ENCODE measurements at places on chromosomes 5 and 9.

- DNase-seq: no peak
Observed at GRCh38 chr9:92496396-92497176, 14.3 kb upstream of the ASPN start.

DNA sequence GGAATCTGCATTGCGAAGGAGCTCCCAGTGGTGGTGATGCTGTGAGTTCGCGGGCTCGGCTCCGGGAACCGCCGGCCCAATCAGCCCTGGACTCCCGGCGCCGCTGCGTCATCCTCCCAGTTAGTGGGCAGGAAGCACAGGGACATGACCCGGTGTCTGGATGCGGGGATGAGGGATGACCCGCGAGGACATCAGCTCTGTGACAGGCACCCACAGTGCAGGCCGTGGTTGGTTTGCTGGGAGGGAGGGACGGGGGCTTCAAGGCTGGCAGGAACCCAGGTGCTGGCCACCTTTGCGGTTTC lies 996 bp downstream of the NXNL2 start:
- no peak for DNase-seq

GRCh38 chr5:10578293-10578665 lies 14.4 kb downstream of the ANKRD33B start:
- no peak for DNase-seq

DNA sequence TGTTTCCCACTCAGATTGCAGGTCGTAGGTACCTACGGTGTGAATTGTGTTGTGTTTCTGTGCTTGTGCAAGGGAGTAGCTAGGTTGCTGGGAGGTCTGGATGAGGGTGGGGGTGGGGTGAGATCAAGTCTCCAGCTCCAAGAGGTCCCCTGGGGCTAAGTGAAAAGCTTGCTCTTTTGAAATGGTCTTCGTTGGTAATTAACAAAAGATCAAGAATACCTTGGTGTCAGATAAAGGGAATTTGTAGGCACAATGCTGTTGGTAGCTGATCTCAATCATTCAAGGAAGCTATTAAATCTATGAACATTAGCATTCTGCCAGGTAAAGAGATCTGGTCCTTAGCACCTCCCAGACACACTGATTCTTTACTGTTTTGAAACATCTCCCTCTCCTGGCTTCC lies 928 bp upstream of the PCDHGC4 start:
- DNase-seq: no peak

DNA sequence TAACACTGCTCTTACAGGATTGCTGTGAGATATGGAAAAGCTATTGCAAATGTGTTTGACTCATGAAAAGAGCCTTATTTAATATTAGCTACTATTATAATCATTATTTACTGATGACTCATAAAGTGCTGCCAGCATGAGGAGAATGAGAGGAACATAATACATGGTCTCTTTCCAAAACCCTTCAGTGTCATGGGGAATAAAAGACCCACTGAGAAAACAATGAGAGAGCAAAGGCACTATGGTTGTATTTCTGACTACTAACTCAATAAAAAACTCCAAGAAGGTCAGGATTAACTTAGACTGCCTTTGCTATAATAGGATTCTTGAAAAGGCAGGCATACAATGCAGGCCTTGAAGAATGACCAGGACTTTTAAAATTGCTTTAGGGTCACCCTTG lies 633.5 kb downstream of the DTWD2 start:
- DNase-seq: no peak

Data from GF-D8 (cell line).